ENCODE measurements at places on chromosomes 5 and 9. TPM values are rescaled to one million over a fixed set of nuclear protein-coding genes. Genes with fewer than 3 reads are reported as not detected.

BSPRY gene
- 20.8 TPM for polyA plus RNA-seq

GZMA gene
- polyA plus RNA-seq, result 0.66 TPM

LRRTM2 gene
- 2.8 TPM for polyA plus RNA-seq

CCDC187 gene
- polyA plus RNA-seq, result 5.3 TPM

SGTB gene
- polyA plus RNA-seq, result 8.2 TPM

NR2F1 gene
- 356 TPM for polyA plus RNA-seq

CDH9 gene
- 0.37 TPM for polyA plus RNA-seq

FOXD4L6 gene
- 0.51 TPM for polyA plus RNA-seq

PCDHGA6 gene
- polyA plus RNA-seq, result 2.4 TPM

TMEFF1 gene
- 14.4 TPM for polyA plus RNA-seq

ATOX1 gene
- polyA plus RNA-seq, result 168 TPM

SHC3 gene
- 6.6 TPM for polyA plus RNA-seq

SPINK13 gene
- not detected for polyA plus RNA-seq

ADAMTS12 gene
- 0.24 TPM for polyA plus RNA-seq

SYK gene
- 32.8 TPM for polyA plus RNA-seq

DNAI1 gene
- polyA plus RNA-seq, result 1.7 TPM

ARSI gene
- 1.2 TPM for polyA plus RNA-seq

C9orf50 gene
- 3.5 TPM for polyA plus RNA-seq

CTXN3 gene
- 3.0 TPM for polyA plus RNA-seq

LMNB1 gene
- polyA plus RNA-seq, result 87.5 TPM

GRIA1 gene
- 31.0 TPM for polyA plus RNA-seq

KIF20A gene
- 26.0 TPM for polyA plus RNA-seq

ATOSB gene
- 16.6 TPM for polyA plus RNA-seq

BHMT2 gene
- 1.7 TPM for polyA plus RNA-seq

C5 gene
- 2.8 TPM for polyA plus RNA-seq

FGF1 gene
- 58.0 TPM for polyA plus RNA-seq

SLC34A1 gene
- not detected for polyA plus RNA-seq

CYLC2 gene
- polyA plus RNA-seq, result not detected
